ENCODE measurements at places on chromosomes 1 and 21. TPM values are rescaled to one million over a fixed set of nuclear protein-coding genes. Genes with fewer than 3 reads are reported as not detected.

- H3K4me3 ChIP-seq: peak overlapping the region; percentile 13
- H3K4me1 ChIP-seq: peaks cover 29% of the 10 kb centered on the region
- peak; percentile 76 for DNase-seq
- no peaks in the 10 kb centered on the region for H3K36me3 ChIP-seq
Measured at GRCh38 chr21:37463083-37463801, 96.7 kb downstream of the DYRK1A start.

DNA sequence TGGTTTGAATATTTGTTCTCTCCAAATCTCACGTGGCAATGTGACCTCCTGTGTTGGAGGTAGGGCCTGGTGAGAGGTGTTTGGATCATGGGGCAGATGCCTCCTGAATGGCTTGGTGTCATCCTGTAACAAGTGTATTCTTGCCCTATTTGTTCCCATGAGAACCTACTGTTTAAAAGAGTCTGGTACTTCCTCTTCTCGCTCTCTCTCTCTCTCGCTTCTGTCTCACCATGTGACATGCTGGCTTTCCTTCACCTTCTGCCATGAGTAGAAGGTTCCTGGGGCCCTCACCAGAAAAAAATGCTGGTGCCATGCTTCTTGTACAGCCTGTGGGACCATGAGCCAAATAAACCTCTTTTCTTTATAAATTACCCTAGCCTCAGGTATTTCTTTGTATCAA is 8.4 kb upstream of the PAXBP1 start:
- no peak overlapping the region for H3K27ac ChIP-seq
- H3K36me3 ChIP-seq: no peaks in the 10 kb centered on the region
- no peaks in the 10 kb centered on the region for H3K4me1 ChIP-seq

DNA sequence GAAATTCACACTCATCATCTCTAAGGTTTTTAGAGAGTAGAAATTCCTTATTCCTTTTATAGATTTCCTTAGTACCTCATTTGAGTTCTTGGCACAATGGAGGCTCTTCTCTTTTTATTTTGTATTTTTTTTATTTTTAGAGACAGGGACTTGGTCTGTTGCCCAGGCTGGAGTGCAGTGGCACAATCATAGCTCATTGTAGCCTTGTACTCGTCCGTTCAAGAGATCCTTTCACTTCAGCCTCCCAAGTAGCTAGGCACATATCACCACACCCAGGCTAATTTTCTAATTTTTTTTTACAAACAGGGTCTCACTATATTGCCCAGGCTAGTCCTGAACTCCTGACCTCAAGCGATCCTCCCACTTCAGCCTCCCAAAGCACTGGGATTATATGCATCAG is 29.6 kb downstream of the RGL1 start:
- H3K27ac ChIP-seq: no peak overlapping the region
- H3K36me3 ChIP-seq: no peaks in the 10 kb centered on the region
- no peaks in the 10 kb centered on the region for H3K27me3 ChIP-seq
- no peak for DNase-seq
- H3K4me1 ChIP-seq: peaks cover under 1% of the 10 kb centered on the region

DNA sequence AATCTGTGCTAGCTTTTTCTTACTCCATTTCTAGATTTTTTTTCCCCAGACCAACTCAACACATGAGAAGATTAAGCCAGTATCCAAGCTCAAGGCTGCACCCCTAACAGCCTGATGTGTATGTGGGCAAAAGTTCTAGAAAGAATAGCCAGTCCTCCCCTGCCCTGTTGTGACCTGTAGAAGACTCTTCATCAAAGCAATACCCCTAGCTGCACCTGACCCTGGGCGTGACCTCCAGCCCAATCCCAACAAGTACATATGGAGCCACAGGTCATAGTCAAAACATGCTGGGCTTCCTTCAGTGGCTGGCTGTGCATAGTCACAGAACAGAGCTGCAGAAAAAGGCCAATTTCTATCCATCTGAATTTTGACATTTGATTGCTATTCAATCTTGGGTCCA is 72.5 kb downstream of the ATP1A1 start:
- no peak overlapping the region for H3K4me3 ChIP-seq
- no peaks in the 10 kb centered on the region for H3K4me1 ChIP-seq
- no peak for DNase-seq
- no peak overlapping the region for H3K27ac ChIP-seq
- H3K36me3 ChIP-seq: no peaks in the 10 kb centered on the region
- H3K27me3 ChIP-seq: peaks cover 12% of the 10 kb centered on the region

DNA sequence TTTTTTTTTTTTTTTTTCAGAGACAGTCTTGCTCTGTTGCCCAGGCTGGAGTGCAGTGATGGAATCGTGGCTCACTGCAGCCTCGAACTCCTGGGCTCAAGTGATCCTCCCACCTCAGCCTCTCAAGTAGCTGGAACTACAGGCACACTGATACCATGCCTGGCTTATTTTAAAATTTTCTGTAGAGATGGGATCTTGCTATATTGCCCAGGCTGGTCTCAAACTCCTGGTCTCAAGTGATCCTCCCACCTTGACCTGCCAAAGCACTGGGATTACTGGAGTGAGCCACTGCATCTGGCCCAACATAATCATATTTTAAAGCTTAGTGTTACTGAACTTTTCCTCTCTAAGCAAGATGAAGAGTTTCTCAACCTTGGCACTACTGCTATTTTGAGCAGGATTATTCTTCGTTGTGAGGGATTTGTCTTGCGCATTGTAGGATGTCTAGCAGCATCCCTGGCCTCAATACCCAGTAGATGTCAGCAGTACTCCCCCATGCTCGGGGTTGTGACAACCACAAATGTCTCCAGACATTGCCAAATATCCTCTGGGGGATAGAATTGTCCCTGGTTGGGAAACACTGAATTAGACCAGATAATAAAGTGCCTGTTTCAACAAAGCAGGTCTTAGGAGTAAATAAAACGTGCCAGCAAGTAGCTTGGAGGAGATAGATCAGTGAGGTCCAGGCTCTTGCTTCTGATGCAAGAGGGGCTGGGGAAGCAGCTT is 15.1 kb upstream of the THRAP3 start:
- no peak overlapping the region for H3K4me3 ChIP-seq
- DNase-seq: no peak
- no peaks in the 10 kb centered on the region for H3K36me3 ChIP-seq
- no peak overlapping the region for H3K27ac ChIP-seq
- H3K4me1 ChIP-seq: no peaks in the 10 kb centered on the region

- H3K4me1 ChIP-seq: no peaks in the 10 kb centered on the region
- H3K36me3 ChIP-seq: no peaks in the 10 kb centered on the region
- no peak overlapping the region for H3K27ac ChIP-seq
- no peak overlapping the region for H3K4me3 ChIP-seq
- no peaks in the 10 kb centered on the region for H3K27me3 ChIP-seq
Measured at GRCh38 chr1:159229260-159229885, 24.7 kb downstream of the ACKR1 start.

DNA sequence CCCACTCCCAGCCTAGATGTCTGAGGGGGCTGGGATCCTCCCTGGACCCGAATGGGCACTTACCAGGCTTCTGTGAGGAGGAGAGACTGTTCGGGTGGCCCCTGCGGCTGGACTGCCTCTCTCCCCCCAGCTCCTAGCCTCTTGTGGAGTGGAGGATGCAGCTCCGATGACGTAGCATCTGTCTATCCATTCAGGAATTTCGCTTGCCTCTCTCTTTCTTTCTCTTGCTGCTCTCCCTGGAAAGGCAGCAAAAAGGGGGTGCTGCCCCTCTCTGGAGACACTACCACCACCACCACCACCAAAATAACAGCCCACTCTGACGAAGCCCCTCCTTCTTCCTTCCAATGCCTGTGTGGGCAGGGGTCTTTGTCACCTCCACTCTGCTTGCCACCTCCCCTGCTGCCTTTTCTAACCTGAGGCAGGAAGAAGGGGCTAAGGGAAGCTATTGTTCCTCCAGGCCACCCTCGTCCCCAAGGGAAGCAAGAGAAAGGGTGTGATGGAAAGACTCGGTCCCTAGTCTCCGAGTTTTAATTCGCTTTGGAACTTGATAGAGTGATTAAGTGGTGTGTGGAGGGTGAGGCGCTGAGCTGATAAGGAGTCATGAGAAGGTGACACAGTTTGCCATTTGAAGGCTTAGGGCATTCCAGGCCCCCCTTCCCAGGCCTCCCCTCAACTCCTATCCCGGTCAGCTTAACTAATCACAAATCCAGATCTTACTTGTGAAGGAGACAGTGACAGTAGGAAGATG is 60.5 kb downstream of the RHBG start:
- no peak for DNase-seq
- peaks cover 93% of the 10 kb centered on the region for H3K27me3 ChIP-seq
- no peaks in the 10 kb centered on the region for H3K4me1 ChIP-seq
- no peak overlapping the region for H3K4me3 ChIP-seq
- no peaks in the 10 kb centered on the region for H3K36me3 ChIP-seq

DNA sequence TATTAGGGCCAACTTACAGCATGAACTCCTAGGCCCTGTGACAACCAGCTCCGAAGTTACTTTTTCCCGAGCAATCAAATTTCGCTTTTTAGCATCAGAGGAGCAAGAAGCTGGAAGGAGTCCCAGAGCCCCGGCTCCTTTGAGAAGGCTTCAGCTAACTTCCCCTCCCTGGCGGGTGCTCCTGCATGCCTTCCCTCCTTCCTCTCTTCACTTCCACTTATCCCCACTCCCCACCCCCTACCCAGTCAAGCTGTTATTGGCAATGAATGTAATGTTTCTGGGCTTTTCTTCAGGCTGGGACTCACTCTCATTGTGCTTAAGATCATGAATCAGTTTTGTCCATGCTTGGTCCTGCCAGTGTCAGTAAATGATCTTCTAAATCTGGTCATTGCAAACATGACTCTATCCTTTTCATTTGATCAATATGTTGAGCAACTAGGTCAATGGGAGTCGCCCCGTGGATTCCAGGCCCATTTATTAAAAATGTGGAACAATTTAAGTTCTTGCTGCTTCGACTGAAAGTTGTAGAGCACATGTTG is 94.5 kb upstream of the TSPAN2 start:
- H3K27ac ChIP-seq: no peak overlapping the region
- H3K27me3 ChIP-seq: no peaks in the 10 kb centered on the region
- peak; percentile 18 for DNase-seq
- peaks cover 27% of the 10 kb centered on the region for H3K4me1 ChIP-seq
- no peak overlapping the region for H3K4me3 ChIP-seq

DNA sequence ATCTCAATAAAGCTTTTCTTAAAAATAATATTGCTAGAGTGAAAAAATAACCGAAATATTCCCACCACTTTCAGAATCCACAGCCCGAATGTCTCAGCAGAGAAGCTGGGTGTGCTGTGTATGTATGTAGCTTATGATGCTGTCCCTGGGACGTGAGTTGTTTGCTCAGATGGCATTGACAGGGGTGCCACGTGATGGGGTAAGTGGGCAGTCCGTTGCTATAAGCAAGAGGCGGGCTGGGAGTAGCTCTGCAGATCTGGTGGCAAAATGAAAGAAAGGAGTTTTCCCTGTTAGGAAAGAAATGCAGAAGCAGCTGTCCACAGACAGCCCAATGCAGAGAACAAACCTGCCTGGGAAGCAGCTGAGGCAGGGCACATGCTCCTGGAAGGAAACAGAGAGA is 3.8 kb upstream of the FAM20B start:
- H3K27ac ChIP-seq: no peak overlapping the region
- no peak for DNase-seq
- H3K36me3 ChIP-seq: no peaks in the 10 kb centered on the region
- H3K4me1 ChIP-seq: peaks cover 7% of the 10 kb centered on the region
- H3K4me3 ChIP-seq: no peak overlapping the region

DNA sequence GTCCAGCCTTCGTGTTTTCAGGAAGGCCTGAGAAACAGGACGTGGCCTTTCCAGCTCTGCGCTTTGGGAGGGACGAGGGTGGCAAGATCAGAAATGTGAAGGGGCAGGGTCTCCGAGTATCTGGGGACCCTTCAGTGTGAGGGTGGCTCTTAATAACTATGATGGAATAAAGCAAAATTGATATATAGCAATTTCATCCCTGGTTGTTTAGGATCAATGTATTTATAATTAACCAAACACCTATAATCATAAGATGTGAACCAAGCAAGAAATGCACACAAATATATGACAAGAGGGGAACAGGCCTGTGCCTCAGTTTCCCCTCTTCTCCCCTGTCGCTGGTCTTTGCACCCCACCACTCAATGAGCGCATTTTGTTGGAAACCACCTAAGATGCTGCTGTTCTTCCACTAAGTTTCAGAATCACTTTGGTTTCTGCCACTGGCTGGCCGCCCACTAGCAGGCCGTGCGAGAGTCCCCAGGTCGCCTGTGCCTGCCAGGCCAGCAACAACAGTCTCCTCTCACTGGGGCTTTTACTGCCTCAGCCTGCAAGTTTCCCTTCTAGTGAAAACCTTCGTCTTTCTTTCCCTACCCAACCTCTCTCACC is 36.6 kb downstream of the UBASH3A start:
- no peak overlapping the region for H3K4me3 ChIP-seq
- DNase-seq: no peak
- no peaks in the 10 kb centered on the region for H3K27me3 ChIP-seq
- H3K27ac ChIP-seq: no peak overlapping the region
- no peaks in the 10 kb centered on the region for H3K36me3 ChIP-seq

DNA sequence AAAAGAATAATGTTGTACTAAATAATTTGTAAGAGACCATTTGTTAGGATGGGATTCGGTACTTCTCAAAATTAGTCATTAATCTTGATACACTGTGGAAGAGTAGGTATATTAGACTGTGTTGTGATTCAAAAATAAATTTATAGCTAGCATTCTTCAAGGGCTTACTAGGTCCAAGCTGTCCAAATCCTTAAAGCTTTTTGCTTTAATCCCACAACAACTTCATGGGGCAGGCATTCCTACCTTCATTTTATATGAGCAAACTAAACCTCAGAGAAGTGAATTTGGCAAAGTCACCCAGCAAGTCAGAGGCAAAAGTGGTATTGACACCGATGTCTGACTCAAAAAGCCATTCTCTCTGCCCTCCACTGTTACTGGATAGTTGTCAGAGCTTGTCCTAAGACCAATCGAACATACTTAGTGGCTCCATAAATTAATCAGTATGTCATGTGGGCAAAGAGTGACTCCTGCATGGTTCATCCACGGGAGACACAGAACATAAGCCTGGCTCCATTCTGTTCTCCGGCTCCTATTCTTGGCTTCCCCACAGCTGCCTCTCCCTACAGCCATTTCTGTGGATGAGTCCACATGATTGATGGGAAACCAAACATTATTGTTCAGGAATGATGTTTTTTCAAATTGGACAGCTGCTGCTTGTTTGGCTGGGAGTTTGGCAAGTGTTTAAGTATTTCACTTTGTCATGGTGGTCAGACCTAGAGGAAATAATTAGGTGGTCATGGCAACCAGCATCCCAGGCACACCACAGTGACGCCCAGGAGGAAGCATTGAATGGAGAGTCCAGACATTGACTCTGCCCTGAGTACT is 133.4 kb upstream of the FGGY start:
- no peaks in the 10 kb centered on the region for H3K36me3 ChIP-seq
- peak overlapping the region; percentile 34 for H3K27ac ChIP-seq
- H3K4me3 ChIP-seq: no peak overlapping the region
- no peaks in the 10 kb centered on the region for H3K27me3 ChIP-seq

GRCh38 chr21:28761674-28762356 is 230.9 kb downstream of the LTN1 start:
- H3K36me3 ChIP-seq: no peaks in the 10 kb centered on the region
- H3K4me3 ChIP-seq: peak overlapping the region; percentile 12
- H3K4me1 ChIP-seq: peaks cover 6% of the 10 kb centered on the region
- H3K27me3 ChIP-seq: no peaks in the 10 kb centered on the region
- peak; percentile 71 for DNase-seq

The TNFSF18 gene
- total RNA-seq: not detected

The SELP gene
- total RNA-seq: not detected

The NPHP4 gene
- total RNA-seq: 9.3 TPM

The GPA33 gene
- total RNA-seq: 1.2 TPM
